ENCODE measurements at places on chromosomes 5 and 9.
A peak's percentile ranks its signal among the peaks of the same experiment; 100 is the strongest.

DNA sequence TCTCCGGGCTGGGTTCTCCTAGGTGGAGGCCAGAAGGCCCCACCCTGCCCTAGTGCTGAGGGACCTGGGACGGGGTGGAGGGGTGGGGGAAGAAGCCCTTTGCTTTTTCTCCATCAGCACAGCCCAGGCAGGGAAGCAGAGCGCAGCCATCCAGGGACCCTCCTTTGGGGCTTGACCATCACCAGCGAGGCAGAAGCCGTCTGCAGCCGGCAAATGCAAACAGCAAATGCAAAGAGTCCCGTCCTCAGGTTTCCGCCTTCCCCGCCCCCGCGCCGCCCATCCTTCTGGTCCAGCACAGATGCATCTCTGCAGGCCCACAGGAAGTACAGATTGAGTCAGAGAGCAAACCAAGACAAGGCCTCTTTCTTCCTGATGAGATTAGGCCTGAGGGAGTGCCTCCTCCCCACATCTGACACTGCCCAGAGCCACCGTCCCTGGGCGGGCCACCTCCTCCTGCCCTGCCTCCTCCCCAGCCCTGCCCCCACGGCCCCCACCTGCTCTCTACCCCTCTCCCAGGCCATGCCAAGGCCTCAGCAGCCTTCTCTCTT is 23.4 kb downstream of the CORO2A start:
- DNase-seq: peak; percentile 93

GRCh38 chr9:113511856-113512761 is 48.6 kb downstream of the RGS3 start:
- DNase-seq: no peak

GRCh38 chr5:172834415-172835289 is 601 bp downstream of the ERGIC1 start:
- no peak for DNase-seq

- DNase-seq: no peak
Measured at GRCh38 chr9:130590305-130590704, 10.9 kb downstream of the FUBP3 start.

GRCh38 chr9:129704807-129705206 is 39.4 kb downstream of the PRRX2 start:
- no peak for DNase-seq

DNA sequence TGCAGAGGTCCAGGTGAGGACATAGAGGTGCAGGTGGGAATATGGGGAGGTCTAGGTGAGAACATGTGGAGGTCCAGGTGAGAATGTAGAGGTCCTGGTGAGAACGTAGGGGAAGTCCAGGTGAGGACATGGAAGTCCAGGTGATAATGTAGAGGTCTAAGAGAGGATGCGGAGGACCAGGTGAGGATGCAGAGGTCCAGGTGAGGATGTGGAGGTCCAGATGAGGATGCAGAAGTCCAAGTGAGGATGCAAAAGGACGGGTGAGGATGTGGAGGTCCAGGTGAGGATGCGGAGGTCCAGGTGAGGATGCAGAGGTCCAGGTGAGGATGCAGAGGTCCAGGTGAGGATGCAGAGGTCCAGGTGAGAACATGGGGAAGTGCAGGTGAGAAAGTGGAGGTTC is 133.8 kb downstream of the MRPL36 start:
- no peak for DNase-seq
